ENCODE measurements at places on chromosomes 6 and 20. TPM values are rescaled to one million over a fixed set of nuclear protein-coding genes. Genes with fewer than 3 reads are reported as not detected.
A peak's percentile ranks its signal among the peaks of the same experiment; 100 is the strongest.

PET117 gene
- total RNA-seq = 15.0 TPM

DDX27 gene
- 18.3 TPM for total RNA-seq

MAP7 gene
- 1.7 TPM for total RNA-seq

ARHGAP18 gene
- total RNA-seq = 2.8 TPM

MUCL3 gene
- total RNA-seq = 0.11 TPM

CLDN20 gene
- not detected for total RNA-seq

SLC22A1 gene
- not detected for total RNA-seq

C6orf58 gene
- total RNA-seq = not detected

DAAM2 gene
- total RNA-seq = 18.2 TPM

VGLL2 gene
- 0.52 TPM for total RNA-seq

SLC22A2 gene
- not detected for total RNA-seq

SLC4A11 gene
- 0.11 TPM for total RNA-seq

DNA sequence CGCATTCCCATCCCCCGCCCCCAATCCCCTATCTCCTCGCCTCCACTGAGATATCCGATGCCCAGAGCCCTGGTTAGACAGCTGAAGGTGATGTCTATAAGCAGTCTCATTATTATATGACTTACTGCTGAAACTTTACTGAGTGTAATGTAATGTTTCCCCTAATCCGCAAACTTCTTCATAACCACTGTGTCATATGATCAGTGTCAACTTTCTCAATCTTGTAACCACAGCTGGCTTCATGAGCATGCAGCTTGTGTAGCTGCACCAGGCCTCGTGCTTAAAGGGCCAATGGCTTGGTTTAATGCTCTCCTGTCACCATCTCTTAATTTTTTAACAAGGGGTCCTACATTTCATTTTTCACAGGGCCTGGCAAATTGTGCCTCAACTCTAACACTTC is 8.1 kb downstream of the ASIP start:
- DNase-seq = no peak
- H3K36me3 ChIP-seq = no peaks in the 10 kb centered on the region
- no peak overlapping the region for H3K27ac ChIP-seq
- no peaks in the 10 kb centered on the region for H3K4me1 ChIP-seq

DNA sequence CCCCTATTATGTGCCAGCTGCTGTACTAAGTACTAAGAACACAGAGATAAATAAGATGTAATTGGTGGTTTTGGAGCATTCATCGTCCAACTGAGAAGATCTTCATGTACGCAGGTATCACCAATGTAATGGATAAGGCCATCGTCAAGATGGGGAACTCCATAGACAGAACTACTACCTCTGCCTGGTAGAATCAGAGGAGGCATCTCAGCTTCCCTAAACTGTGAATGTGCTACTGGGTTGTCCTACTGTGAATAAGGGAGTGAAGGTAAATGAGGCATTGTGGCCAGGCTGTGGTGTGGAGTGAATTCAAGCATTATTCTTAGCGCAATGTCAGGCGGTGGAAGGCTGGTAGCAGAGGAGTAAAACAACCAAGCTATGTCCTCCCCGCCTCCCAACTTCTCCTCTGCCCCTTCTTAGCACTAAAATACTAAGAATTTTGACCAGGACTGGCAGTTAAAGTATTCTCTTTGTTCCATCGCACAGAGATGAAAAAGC is 68.2 kb downstream of the TBC1D7 start:
- H3K4me1 ChIP-seq = peaks cover 9% of the 10 kb centered on the region
- H3K27me3 ChIP-seq = no peaks in the 10 kb centered on the region
- H3K36me3 ChIP-seq = no peaks in the 10 kb centered on the region
- no peak for DNase-seq

- H3K4me1 ChIP-seq = peaks cover 66% of the 10 kb centered on the region
- H3K36me3 ChIP-seq = no peaks in the 10 kb centered on the region
- no peaks in the 10 kb centered on the region for H3K27me3 ChIP-seq
- peak overlapping the region; percentile 24 for H3K27ac ChIP-seq
- DNase-seq = peak; percentile 23
Observed at GRCh38 chr6:16318538-16318937, 80.2 kb downstream of the GMPR start.

GRCh38 chr6:21132856-21133838 is 460.4 kb upstream of the SOX4 start:
- H3K27ac ChIP-seq = no peak overlapping the region
- H3K4me3 ChIP-seq = no peak overlapping the region
- H3K4me1 ChIP-seq = peaks cover 6% of the 10 kb centered on the region
- H3K36me3 ChIP-seq = no peaks in the 10 kb centered on the region

- H3K27ac ChIP-seq = no peak overlapping the region
- H3K4me3 ChIP-seq = no peak overlapping the region
- no peaks in the 10 kb centered on the region for H3K4me1 ChIP-seq
- no peaks in the 10 kb centered on the region for H3K36me3 ChIP-seq
- no peak for DNase-seq
Observed at GRCh38 chr6:29845405-29846006, 17.9 kb downstream of the HLA-G start.

GRCh38 chr6:28817808-28818145 is 106.0 kb downstream of the TRIM27 start:
- H3K27ac ChIP-seq = no peak overlapping the region
- peaks cover 98% of the 10 kb centered on the region for H3K27me3 ChIP-seq
- H3K4me1 ChIP-seq = no peaks in the 10 kb centered on the region
- no peaks in the 10 kb centered on the region for H3K36me3 ChIP-seq

- H3K4me1 ChIP-seq = no peaks in the 10 kb centered on the region
- H3K4me3 ChIP-seq = no peak overlapping the region
- H3K27ac ChIP-seq = no peak overlapping the region
- no peaks in the 10 kb centered on the region for H3K36me3 ChIP-seq
- no peak for DNase-seq
Observed at GRCh38 chr6:52736145-52736544, 27.1 kb downstream of the GSTA2 start.

DNA sequence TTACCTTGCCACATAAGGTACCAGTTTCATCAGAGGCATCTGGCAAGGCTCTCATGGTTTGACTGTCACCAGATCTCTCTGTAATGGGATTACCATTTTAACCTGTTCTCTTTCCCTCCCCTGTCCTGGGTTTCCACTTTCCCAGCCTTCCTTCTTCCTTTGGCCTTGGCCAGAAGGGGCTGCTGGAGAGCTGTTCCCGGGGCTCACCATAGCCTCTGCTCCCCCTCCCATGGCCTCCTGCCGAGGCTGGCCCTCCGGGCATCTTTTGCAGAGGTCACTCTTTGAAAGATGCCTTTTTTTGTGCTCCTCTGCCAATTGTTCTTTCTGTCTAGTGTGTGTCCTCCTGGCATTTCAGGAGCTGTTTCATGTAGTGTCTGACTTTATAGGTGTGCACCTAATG is 100.7 kb upstream of the SCP2D1 start:
- DNase-seq = no peak
- no peaks in the 10 kb centered on the region for H3K4me1 ChIP-seq
- H3K36me3 ChIP-seq = no peaks in the 10 kb centered on the region
- no peak overlapping the region for H3K27ac ChIP-seq
- no peak overlapping the region for H3K4me3 ChIP-seq
- no peaks in the 10 kb centered on the region for H3K27me3 ChIP-seq

- H3K27ac ChIP-seq = no peak overlapping the region
- H3K27me3 ChIP-seq = peaks cover 19% of the 10 kb centered on the region
- no peak for DNase-seq
- no peak overlapping the region for H3K4me3 ChIP-seq
Observed at GRCh38 chr6:37538107-37538506, 38.4 kb upstream of the CCDC167 start.

DNA sequence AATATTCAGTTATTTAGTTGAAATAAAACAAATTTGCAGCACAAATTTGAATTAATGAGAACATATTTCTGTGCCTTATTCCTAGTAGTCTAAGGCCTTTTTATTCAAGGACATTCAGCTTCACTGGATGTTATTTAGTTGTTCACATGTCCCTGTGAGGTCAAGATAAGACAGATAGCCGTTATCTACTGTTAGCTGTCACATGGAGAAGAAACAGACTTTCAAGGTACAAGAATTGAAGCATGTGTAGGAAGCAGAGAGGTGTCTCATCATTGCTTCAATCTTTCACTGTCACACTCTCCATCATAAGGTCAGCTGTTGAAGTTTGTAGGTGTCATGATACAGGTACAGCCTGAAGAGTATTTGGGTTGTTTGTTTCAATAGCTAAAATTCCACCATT is 112.9 kb upstream of the JAG1 start:
- no peak overlapping the region for H3K27ac ChIP-seq
- H3K36me3 ChIP-seq = no peaks in the 10 kb centered on the region
- no peaks in the 10 kb centered on the region for H3K27me3 ChIP-seq
- H3K4me1 ChIP-seq = no peaks in the 10 kb centered on the region
- no peak overlapping the region for H3K4me3 ChIP-seq

Measured in heart left ventricle (tissue), 16 donors.